ENCODE measurements at places on chromosomes 6 and 20. TPM values are rescaled to one million over a fixed set of nuclear protein-coding genes. Genes with fewer than 3 reads are reported as not detected.
A peak's percentile ranks its signal among the peaks of the same experiment; 100 is the strongest.

DNA sequence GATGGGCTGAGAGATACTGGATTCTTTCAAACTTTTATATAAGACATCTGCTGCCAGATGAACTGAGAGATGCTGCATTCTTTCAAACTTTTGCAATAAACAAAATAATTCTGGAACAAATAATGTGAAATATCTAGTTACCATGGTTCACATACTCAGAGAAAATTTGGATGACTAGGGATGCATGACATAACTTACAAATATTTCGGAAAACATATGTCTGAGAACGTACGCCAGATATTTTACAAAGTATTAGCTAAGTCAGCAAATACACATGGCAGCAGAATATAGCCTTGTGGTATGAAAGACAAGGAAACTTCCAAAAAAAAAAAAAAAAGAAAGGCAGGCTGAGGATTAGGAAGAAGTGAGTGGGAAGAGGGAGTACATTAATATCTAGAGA, 113.3 kb upstream of the TRAF3IP2 start:
- no peaks in the 10 kb centered on the region for H3K27me3 ChIP-seq
- peak; percentile 78 for DNase-seq
- H3K36me3 ChIP-seq: 0 out of 2 replicates have a peak, but pooled peaks cover 10% of the 10 kb centered on the region
- H3K27ac ChIP-seq: peak overlapping the region; percentile 66

- no peaks in the 10 kb centered on the region for H3K4me1 ChIP-seq
- DNase-seq: no peak
- H3K27ac ChIP-seq: no peak overlapping the region
- no peaks in the 10 kb centered on the region for H3K36me3 ChIP-seq
- H3K27me3 ChIP-seq: no peaks in the 10 kb centered on the region
Observed at GRCh38 chr6:136952714-136953260, 30.7 kb downstream of the SLC35D3 start.

DNA sequence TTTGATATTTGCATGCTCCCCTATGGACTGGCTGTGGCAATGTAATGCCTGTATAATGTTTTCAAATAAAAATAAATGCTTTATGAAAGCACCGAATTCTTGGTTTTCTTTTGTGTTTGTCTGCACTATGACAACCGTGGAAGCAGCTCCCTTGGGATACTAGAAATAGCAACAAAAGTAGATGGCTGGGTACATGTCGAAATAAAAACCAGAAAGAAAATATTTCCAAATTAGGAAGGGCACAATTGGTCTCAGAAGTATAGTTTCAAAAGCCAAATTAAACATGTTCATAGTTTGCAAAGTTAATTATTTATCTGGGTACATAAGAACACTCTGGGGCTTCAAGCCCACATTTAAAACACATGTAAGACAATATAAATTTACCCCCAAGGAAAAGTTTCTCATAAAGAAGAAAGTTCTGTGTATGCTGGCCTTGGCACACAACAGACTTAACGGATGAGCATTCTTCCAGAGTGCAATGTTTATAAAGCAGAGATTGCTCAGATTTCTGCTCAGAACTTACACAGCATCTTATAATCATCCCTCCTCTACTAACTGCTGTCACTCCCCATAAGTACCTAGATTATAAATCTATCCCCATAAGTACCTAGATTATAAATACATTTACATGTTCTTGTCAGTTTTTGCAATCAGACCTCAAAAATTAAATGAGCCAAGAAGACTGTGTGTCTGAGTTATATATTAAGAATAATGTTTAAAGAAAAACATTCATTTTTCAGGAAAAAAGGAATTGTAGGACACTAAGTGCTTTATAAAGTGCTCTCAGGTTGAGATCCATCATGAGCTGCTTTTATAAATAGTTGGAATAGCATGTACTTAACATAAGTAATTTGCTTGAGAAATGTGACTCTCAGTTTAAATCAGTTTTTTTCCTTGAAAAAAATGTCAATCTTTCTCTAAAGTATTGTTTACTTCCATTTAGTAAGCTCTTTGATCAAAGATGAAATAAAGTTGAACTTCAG, 230.2 kb upstream of the PLN start:
- no peak overlapping the region for H3K27ac ChIP-seq
- H3K27me3 ChIP-seq: no peaks in the 10 kb centered on the region
- no peaks in the 10 kb centered on the region for H3K4me1 ChIP-seq
- DNase-seq: peak; percentile 46

- H3K27me3 ChIP-seq: no peaks in the 10 kb centered on the region
- H3K4me1 ChIP-seq: no peaks in the 10 kb centered on the region
- no peak for DNase-seq
- no peak overlapping the region for H3K4me3 ChIP-seq
Observed at GRCh38 chr6:157258878-157259277, 64.4 kb downstream of the TMEM242 start.

DNA sequence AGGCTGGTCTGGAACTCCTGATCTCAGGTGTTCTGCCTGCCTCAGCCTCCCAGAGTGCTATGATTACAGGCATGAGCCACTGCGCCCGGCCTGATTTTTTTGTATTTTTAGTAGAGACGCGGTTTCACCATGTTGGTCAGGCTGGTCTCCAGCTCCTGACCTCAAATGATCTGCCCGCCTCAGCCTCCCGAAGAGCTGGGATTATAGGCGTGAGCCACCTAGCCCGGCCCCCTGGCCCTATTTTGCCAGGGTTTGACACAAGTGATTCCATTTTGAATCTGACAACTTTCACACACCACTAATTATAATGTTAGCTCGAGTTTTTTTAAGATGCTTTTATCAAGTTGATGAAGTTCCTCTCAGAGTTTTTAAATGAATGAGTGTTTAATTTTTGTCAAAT, 25.6 kb downstream of the TTLL9 start:
- H3K4me1 ChIP-seq: no peaks in the 10 kb centered on the region
- peaks cover 13% of the 10 kb centered on the region for H3K27me3 ChIP-seq
- no peak overlapping the region for H3K4me3 ChIP-seq
- no peaks in the 10 kb centered on the region for H3K36me3 ChIP-seq
- no peak for DNase-seq

- no peaks in the 10 kb centered on the region for H3K4me1 ChIP-seq
- no peak overlapping the region for H3K27ac ChIP-seq
- DNase-seq: no peak
- H3K4me3 ChIP-seq: no peak overlapping the region
Observed at GRCh38 chr6:88211446-88211845, 45.3 kb upstream of the CNR1 start.

GRCh38 chr6:152189736-152190135, 382.3 kb downstream of the ESR1 start:
- no peak overlapping the region for H3K4me3 ChIP-seq
- H3K36me3 ChIP-seq: peaks cover 44% of the 10 kb centered on the region
- no peaks in the 10 kb centered on the region for H3K4me1 ChIP-seq
- H3K27me3 ChIP-seq: no peaks in the 10 kb centered on the region

GRCh38 chr20:36281785-36282380, 24.3 kb upstream of the DLGAP4 start:
- peaks cover 78% of the 10 kb centered on the region for H3K27me3 ChIP-seq
- no peak overlapping the region for H3K27ac ChIP-seq
- H3K4me3 ChIP-seq: no peak overlapping the region
- H3K36me3 ChIP-seq: no peaks in the 10 kb centered on the region
- DNase-seq: no peak

DNA sequence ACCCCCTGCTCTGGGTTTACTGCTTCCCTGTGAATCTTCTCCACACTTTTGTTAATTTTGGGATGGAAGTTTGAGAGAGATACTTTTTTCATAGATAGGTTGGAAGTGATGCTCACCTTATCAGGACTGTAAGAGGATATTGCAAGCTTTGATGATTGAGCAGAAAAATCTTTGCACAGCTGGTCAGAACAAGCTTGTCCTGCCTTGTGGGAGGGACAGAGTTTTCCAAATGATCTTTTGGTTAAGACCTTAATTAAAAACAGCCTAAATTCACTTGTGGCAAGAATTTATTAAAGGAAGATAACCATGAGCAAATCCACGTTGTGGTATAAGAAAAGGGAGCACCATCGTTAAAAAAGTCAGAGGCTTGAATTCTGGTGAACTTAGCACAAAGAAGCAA, 32.2 kb downstream of the E2F3 start:
- DNase-seq: no peak
- H3K27ac ChIP-seq: no peak overlapping the region
- peaks cover 6% of the 10 kb centered on the region for H3K4me1 ChIP-seq
- H3K4me3 ChIP-seq: no peak overlapping the region
- H3K36me3 ChIP-seq: 0 out of 2 replicates have a peak, but pooled peaks cover 7% of the 10 kb centered on the region

DNA sequence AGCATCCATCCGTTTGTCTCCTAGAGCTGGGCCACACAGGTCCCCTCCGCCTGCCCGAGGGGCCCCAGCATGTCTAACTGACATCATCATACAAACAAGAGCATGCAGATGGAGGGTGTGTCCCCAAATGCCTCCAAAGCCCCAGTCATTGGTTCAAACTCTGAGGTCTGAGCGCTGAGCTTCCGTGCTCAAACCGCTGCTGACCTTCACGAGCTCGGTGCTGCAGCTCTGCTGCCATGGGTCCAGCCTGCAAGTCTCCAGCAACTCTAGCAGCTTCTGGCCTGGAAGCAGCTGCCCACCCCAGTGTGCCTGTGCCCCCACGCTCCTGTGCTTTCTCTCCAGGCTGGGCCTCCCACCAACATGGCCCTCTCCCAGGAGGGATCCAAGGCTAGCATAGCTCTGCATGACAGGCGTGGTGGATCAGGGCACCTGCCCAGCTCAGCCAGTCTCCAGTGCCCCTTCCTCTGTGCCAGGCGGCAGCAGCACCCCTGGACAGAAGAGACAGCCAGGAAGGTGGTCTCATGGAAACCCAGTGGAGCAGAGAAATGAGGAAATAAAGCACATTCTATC, 131.6 kb upstream of the PMEPA1 start:
- no peak overlapping the region for H3K27ac ChIP-seq
- no peaks in the 10 kb centered on the region for H3K36me3 ChIP-seq
- H3K4me1 ChIP-seq: no peaks in the 10 kb centered on the region
- peaks cover 11% of the 10 kb centered on the region for H3K27me3 ChIP-seq

DNA sequence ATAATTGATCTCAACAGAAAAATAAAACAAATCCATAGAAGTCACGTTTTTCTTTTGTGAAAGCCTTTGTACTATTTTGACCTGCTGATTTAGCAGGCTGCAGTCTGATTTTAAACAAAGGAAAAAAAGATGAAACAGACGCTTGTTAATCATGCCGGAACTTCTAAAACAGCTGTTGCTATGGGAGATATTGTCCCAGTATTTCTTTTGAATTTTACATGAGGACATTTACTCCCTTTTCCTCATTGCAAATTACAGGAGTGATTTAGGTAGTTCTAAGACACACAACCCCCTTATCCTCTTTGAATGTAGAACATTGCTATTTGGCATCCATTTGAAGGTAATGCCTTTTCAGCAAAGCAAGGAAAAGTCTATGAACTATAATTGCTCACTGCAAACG, 416.1 kb downstream of the BCKDHB start:
- H3K27ac ChIP-seq: no peak overlapping the region
- no peak overlapping the region for H3K4me3 ChIP-seq
- no peak for DNase-seq
- H3K27me3 ChIP-seq: no peaks in the 10 kb centered on the region
- peaks cover 30% of the 10 kb centered on the region for H3K4me1 ChIP-seq

DNA sequence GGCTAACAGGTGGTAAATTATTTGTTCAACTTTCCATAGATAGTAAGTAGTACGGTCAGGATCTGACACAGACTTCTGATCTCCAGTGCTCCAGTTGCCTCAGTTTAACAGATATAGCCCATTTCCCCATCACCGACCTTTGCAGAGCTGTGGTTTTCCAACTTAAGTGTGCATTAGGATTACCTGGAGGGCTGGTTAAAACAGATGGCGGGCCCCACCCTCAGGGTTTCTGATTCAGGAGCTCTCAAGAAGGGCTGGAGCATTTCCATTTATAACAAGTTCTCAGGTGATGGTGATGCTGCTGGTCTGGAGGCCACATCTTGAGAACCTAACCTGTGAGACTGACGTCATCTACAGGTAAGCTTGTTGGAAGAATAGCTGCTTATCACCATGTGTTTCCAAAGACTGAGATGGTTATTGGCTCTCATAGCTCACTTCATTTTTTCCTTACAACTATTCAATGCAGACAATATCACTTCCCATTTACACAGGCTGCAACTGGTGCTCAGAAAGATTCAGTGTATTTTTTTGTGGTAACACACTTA, 360.1 kb upstream of the CHD6 start:
- no peak overlapping the region for H3K27ac ChIP-seq
- H3K27me3 ChIP-seq: no peaks in the 10 kb centered on the region
- no peaks in the 10 kb centered on the region for H3K4me1 ChIP-seq
- H3K36me3 ChIP-seq: no peaks in the 10 kb centered on the region
- H3K4me3 ChIP-seq: no peak overlapping the region

- H3K27me3 ChIP-seq: peaks cover 28% of the 10 kb centered on the region
- DNase-seq: peak; percentile 77
- H3K27ac ChIP-seq: no peak overlapping the region
- H3K36me3 ChIP-seq: no peaks in the 10 kb centered on the region
Observed at GRCh38 chr6:30102414-30102969, 10.4 kb downstream of the TRIM31 start.

GRCh38 chr20:39019805-39020325, 57.7 kb downstream of the DHX35 start:
- H3K4me1 ChIP-seq: no peaks in the 10 kb centered on the region
- H3K27me3 ChIP-seq: no peaks in the 10 kb centered on the region
- H3K27ac ChIP-seq: no peak overlapping the region
- DNase-seq: no peak

GRCh38 chr6:83265384-83265783, 72.2 kb downstream of the RWDD2A start:
- H3K27ac ChIP-seq: no peak overlapping the region
- no peaks in the 10 kb centered on the region for H3K36me3 ChIP-seq
- H3K27me3 ChIP-seq: no peaks in the 10 kb centered on the region
- no peak overlapping the region for H3K4me3 ChIP-seq
- DNase-seq: peak; percentile 45
- H3K4me1 ChIP-seq: no peaks in the 10 kb centered on the region

DNA sequence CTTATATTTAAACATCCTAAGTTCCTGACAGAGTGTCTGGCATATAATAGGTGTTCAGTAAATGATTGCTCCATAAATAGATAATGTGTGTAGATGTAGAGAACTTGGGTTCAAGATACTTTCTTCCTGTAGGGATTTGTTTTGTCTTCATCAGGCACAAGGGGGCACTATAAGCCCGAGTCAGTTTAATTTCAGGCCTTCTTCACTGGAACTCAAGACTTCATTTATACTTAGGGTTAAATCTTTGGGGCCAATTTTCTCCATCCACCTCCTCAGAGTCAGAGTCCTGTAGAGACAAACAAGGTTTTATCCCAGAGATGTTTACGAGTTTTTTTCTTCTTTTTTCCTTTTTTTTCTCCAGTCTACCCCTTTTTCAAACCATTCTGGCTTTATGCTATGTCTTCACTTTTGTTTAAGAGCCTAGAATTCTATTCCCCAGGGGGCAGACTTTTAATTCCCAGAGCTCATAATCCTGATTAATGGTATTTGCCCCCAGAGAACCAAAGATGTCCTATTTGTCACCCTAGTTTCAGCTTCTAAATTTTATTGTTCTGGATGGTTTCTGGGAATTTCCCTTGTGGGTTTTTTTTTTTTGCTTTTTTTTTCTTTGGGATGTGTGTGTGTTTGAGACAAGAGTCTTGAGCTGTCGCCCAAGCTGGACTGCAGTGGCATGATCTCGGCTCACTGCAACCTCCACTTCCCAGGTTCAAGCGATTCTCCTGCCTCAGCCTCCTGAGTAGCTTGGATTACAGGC, 88.4 kb downstream of the HFE start:
- peak; percentile 72 for DNase-seq
- no peaks in the 10 kb centered on the region for H3K27me3 ChIP-seq
- no peak overlapping the region for H3K4me3 ChIP-seq
- H3K27ac ChIP-seq: no peak overlapping the region

PPP1R16B gene
- total RNA-seq: not detected

ZBTB12 gene
- total RNA-seq: 2.0 TPM

PIM1 gene
- total RNA-seq: 12.6 TPM

HCRTR2 gene
- not detected for total RNA-seq

CST8 gene
- total RNA-seq: not detected

CRIP3 gene
- total RNA-seq: not detected

Data from GM23248 (cell line).